ENCODE measurements at places on chromosomes 2 and 18.

DNA sequence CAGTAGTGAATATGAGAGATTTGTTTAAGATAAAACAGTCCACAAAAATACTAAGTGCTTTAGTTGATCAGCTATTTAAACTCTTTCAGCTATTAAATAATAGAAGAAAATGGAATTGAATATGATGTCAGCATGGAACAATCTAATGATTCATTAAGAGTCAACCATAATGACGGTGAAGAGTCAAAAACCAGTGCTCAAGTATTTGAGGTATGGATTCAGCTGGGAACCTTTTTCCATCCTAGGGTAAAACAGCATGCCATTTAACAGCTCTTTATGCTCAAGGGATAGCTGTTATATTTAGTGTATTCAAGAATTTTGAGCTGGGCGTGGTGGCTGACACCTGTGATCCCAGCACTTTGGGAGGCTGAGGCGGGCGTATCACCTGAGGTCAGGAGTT is 29.7 kb downstream of the CARF start:
- DNase-seq = peak; percentile 7

GRCh38 chr2:52084759-52085158 is 1052.8 kb upstream of the NRXN1 start:
- no peak for DNase-seq

DNA sequence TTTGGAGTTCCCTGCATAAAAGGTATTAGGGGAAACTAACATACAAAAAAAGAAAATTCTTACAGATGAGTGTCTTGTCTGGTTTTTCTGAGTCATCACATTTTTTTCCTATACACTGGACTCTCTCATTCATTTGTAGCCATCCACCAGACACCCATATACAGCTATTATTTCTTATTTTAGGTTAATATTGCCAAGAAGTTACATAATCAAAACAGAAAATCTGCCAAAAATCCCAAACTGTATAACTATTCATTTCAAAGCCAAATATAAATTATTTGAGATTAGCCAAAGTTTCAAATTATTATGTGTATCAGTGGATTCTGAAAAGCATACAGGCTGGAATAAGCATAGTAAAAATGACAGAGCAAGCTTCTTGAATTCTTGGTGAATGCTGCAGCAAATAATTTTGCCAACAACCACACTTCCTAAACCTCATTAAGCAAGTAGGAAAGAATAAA is 191.2 kb downstream of the NCKAP5 start:
- DNase-seq = no peak

- DNase-seq = peak; percentile 33
Measured at GRCh38 chr2:75640621-75641121, 5.9 kb upstream of the MRPL19 start.

DNA sequence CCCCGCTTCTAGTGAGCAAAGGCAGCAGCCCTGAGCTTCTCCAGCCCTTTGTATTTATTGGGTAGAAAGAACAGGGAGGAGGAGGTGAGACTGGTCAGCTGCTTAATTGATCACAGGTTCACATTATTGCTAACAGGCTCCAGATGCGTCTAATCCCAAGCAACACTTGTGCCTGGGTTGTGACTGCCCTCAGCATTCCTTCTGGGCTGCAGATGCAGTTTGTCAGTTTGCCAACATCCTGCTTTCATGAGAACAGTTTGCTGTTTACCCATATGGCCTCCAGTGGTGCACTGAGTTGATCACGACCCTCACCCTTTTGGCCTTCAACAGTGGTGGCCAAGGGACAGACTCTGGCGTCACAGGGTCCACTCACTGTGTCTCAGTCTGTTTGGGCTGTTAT is 159.5 kb upstream of the ZNF516 start:
- DNase-seq = no peak

DNA sequence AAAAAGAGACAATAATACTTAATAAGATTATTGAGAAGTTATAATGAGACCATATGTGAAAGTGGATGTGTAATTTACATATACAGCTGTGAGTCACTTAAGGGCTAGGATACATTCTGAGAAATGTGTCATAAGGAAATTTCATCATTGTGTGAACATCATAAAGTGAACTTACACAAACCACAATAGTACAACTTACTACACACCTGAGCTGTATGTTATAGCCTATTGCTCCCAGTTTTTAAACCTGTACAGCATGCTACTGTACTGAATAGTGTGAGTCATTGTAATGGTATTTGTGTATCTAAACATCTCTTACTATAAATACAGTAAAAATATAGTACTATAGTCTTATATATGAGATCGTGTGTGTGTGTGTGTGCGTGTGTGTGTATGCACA is 1420.3 kb upstream of the PIK3C3 start:
- DNase-seq = no peak

- DNase-seq = no peak
Measured at GRCh38 chr2:237574894-237575868, 8.8 kb downstream of the PRLH start.

DNA sequence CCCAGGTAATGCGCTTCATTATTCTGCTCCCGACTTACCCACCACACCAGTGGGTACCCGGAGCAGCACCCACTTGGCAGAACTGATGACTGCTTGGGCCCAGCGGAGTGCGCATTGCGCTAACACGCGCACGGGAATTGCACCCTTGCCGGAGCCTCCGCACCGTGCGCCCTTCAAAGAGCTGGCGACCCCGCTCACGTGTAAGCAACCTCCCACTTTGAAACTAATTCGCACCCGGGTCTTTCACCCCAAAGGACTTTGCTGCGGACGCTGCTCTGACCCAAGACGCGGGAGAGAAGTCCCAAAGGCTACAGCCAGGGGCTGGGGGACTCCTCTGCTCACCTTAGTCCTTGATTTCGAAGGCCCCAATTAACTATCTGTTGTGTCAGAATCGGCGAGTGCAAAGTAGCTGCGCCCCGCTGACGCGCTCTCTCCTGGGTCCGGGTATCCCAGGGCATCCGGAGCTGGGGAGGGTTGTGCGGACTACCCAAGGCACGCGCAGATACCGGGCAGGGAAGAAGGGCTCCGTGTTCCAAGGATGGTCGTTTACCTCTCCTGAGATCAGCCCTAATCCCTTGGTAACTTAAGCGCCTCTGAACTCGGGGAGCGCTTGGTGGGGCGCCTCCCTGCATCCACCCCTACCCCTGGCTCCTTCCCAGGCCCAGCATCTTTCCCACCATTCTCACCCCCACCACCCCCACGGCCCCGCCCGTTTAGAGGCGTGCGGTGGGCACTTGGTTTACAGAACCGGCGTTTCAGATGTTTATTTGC is 13.1 kb upstream of the SATB2 start:
- no peak for DNase-seq

DNA sequence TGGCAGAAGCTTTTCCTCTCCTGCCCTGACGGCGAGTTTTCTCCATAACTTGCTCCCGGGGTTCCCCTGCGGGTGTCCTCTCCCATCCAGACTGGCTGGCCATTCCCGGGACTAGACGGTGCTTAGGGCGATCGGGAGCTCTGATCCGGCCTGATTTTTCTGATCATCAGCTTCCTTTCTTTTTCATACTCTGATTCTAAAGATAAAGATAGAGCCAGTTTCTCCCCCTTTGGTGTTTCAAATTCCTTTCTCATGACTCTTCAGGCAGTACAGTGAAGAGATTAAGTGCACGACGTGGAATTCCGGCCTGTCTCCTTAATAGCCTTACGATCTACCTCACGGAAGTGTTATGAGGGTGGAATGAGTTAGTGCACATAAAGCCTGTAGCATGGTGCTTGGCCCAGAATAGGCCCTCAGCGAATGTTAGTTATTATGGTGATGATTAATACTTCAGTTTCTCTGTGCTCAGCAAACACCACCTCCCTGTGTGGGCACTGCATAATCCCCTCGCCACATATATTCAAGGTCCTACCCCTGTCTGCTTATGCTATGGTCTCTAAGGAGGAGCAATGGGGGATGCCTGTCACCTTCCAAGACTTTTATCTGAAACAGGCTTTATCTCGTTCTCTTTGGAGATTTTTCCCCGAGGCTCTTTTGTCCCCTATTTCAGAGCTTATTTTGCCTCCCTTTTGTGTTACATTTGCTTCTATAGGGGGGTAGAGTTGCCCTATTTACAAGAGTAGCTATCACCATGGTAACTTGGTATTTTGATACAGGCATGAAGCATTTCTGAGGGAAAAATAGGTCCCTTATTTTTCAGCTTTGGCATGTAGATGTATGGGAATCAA is 254.8 kb downstream of the CDH2 start:
- DNase-seq = peak; percentile 11

DNA sequence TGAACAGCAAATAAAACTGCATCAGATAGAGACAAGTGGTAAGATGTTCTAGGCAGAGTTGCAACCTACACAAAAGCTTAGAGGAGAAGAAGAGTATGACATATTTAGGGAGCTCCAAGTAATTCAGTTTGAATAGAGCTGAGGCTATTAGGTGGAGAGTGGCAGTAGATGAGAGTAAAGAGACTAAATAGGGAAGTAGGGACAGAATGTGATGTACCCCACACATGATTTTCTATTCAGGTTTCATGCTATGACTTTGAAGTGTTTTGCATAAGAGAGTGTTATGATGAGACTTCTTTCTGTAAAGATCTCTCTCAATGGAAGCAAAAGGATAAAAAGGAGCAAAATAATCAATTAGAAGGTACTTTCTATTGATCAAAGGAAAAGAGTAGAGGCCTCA is 206.8 kb upstream of the ERBB4 start:
- no peak for DNase-seq

DNA sequence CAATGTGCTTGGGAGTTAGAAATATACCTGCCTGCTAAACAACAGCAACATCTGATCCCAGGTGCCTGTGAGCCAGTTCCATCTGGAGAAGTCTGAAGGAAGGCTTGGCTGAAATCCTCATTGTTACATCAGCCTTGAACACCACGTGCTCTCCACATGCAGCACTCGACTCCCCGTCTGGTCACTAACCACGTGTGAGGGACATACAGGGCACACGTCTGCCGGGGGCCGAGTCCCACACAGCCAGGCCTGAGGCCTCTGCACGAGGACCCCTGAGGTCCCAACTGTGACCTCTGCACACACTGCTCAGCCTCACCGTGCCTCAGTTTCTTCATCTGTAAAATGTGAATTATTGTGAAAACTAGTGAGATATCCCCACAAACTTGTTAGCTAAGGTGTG is 236.5 kb upstream of the SALL3 start:
- no peak for DNase-seq

GRCh38 chr18:56836173-56836572 is 185.0 kb downstream of the WDR7 start:
- DNase-seq = no peak

- DNase-seq = no peak
Measured at GRCh38 chr2:135962366-135963123, 22.9 kb downstream of the DARS1 start.

GRCh38 chr2:159714247-159714930 is 2.1 kb downstream of the MARCHF7 start:
- no peak for DNase-seq

GRCh38 chr2:142745691-142746090 is 131.8 kb upstream of the KYNU start:
- no peak for DNase-seq

GRCh38 chr2:232028071-232028470 is 66.6 kb downstream of the DIS3L2 start:
- no peak for DNase-seq

DNA sequence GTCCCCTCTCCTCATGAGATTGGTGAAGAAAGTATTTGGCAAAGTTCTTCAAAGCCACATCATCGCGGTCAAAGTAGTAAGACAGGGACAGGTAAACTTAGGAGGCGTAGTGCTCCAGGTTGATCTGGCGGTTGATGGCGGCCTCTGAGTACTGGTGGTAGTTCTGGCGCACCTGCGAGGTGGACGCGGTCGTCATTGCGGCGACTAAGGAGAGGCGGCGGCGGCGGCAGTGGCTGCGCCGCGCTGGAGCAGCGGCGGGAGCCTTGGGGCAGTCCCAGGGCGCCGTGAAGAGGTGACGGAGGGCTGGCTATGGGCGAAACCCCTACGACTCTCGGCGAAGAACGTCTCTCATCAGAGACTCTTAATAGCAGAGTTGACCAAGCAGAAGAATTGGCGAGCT is 107.2 kb upstream of the UBE2E3 start:
- no peak for DNase-seq

DNA sequence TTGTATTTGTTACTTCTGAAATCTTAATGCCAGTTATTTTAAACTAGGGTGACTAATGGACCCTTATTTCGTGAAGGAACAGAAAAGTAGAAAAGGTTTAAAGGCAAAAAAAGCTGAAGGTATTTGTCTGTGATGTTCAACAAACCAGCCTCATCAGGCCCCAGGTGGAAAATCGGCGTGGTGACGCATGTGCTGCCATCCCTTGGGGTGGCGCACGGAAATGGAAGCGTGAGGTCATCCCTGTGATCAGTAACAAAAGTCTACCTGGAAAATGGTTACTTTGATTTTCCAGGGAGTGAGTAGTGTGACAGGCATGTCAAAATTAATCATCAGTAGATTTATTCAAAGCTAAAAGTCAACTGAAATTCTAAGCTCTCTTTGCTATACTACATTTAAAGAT is 313.2 kb downstream of the GBX2 start:
- no peak for DNase-seq

GRCh38 chr2:100903534-100904258 is 83.8 kb downstream of the NPAS2 start:
- no peak for DNase-seq

DNA sequence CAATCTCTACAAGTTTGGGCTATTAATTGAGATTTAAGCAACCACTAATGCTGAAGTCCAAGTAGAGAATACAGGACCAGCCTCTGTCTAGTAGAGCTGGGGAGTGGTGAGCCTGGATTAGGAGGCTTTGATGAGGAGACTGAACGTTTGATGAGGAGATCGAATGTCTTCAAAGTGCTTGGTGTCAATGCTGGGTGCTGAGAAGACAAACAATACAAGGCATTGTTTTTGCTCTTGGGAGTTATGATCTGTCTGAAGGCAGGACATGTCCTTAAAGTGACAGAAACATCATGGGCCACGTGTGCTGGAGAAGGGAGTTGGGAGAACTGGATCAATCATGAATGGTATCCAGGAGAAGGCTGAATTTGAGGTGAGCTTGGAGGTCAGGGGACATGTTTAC is 143.6 kb downstream of the SPHKAP start:
- no peak for DNase-seq

DNA sequence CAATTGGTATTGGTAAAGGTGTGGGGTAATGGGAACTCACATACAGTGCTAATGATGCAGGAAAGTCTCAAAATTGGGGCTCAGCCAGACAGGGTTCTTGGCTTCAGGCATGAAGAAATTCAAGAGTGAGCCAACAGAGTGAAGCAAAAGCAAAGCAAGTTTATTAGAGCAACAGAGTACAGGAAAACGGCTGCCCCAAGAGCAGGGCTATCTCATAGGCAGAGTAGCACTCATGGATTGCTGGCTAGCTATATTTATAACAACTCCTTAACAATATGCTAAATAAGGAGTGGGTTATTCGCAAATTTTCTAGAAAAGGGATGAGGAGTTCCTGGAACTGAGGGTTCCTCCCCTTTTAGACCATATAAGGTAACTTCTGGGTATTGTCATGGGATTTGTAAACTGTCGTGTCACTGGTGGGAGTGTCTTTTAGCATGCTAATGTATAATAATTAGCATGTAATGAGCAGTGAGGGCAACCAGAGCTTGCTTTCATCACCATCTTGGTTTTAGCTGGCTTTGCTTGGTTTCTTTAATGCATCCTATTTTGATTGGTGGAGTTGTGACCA is 233.8 kb upstream of the NOL4 start:
- no peak for DNase-seq
